Stimulated activated CD8-positive, alpha-beta memory T cell treated with anti-CD3 and anti-CD28 coated beads, Interleukin-4, amount 100 ng/mL, for 1 hour (primary cell): ENCODE measurements at places on chromosomes 5 and 9.

- no peak for DNase-seq
Observed at GRCh38 chr5:60366489-60366888, 333.5 kb downstream of the DEPDC1B start.

GRCh38 chr9:96080364-96080763 is 204.9 kb downstream of the ERCC6L2 start:
- no peak for DNase-seq

GRCh38 chr9:99019510-99020331 is 76.0 kb downstream of the COL15A1 start:
- DNase-seq: no peak

GRCh38 chr9:14349447-14350348 is 35.8 kb upstream of the NFIB start:
- no peak for DNase-seq

- no peak for DNase-seq
Observed at GRCh38 chr5:40521925-40522324, 157.8 kb upstream of the PTGER4 start.

DNA sequence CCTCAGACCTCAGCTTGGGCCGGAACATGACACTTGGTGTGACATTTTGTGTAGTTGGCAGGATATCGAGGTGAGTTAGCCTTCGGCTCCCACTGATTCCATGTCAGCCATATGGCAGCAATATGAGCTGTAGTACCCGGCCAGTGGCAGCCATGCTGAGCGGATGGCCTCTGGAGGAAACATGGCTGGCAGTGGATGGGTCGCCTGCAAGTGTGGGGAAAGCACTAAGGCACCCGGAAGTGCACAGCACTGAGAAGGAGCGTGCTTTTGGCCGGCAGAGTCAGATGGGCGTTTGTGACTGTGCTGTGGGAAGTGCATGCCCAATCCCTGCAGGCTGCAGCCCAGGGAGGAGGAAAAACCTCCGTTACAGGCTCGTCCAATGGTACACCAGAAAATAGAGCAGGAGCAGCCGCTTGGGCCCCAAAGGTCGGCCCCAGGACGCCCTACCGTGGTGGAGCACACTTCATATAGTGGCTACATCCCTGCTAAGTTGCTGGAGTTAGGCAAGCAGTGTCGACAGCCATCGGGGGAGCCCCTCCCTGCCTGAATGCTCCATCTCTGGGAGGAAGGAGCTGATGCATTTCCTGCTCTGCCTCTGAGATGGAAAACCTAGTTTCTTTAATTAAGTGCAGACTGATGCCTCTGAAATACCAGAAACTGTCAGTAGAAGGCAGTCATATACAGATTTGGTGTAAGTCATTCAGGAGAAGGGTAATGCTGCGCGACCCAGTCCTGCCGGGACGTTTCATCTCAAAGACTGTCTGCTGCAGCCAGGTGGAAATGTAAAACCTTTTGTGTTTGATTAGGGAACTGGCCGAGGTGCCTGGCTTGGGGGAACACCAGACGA is 2185.8 kb upstream of the ACO1 start:
- DNase-seq: no peak

GRCh38 chr5:1014346-1014745 is 5.7 kb downstream of the NKD2 start:
- DNase-seq: no peak

GRCh38 chr9:75754080-75754479 is 136.4 kb upstream of the PCSK5 start:
- no peak for DNase-seq

DNA sequence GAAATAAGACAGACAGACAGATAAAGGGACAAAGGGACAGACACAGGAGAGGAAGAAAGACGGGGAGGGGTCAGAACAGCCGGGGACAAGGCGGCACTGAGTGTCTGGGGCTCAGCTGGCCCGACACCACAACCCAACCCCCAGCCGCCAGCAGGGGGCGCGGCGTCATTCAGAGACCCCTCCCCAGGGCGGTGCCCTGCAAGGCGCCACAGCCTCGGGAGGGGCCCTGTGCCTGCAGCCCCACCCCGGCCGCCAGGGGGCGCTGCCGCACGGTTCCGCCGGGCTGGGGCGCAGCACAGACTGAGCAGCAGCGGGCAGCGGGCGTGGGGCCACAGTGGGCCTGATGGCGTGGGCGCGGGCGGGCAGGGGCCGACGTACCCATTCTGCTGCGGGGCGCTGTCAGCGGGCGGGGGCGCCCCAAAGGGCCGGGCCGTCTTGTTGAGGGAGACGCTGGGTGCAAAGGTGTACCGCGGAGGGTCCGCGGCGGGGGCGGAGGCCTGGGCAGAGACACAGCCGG is 5.9 kb downstream of the PDLIM7 start:
- DNase-seq: no peak

- DNase-seq: no peak
Observed at GRCh38 chr9:134678206-134678605, 36.6 kb downstream of the COL5A1 start.

DNA sequence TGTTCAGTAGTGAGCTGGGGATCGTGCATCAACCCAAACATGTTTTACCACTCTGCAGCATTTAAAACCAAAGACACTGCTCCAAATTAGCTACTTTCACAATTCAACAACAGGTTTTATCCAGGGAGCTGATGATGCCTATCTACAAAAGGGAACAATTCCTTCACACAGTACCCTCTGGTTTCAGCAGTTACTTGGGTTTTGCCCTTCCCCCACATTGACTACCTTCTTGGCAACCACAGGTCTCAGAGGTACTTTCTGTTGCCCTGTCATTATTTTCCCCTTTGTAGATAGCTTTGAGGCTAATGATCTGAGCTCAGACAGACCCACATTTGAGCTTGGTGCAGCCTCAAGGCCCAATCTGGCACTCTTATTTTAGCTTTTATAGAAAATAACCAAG is 96.1 kb downstream of the WDR41 start:
- DNase-seq: no peak

DNA sequence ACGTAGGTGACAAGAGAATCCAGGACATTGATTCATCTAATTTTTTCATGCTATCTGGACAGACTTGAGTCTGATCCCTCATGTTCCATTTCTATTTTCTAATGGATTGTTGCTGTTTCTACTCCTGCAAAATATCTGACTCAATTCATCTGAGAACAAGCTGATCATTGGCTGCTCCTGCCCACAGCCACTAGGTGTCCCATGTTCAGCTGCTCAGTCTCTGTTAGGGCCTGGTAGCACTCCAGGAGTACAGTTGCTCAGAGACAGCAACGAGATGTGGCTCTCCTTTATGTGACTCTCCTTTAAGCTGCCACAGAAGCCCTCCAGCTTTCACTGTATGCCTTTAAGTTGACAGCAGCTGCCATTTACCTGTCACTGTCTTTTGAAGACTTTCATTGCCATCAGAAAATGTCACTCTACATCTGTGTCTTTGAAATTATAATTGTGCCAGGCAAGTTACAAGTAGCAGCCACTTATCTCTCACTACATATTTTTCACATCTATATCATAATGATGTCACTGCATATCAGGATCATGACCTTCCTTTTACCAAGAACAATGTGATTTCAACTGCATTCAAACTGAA is 1944.2 kb upstream of the NUDT12 start:
- DNase-seq: no peak

DNA sequence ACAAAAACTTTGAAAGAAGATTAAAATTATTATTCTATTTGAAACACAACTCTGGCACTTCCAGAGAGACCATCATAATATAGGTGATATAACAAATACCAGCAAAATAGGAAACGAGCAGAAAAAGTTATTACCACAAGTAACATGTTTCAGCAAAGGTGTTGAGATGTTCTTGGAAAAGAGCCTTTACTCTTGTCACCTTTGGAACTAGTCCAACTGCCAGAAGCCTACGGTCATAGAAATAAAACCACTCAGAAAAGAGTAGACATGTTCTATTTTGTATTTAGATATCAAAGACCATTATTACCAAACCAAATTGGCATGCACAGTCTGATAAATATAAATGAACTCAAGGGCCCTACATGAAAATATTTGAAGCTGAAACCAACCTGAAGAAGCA is 145.0 kb upstream of the DMAC1 start:
- no peak for DNase-seq

GRCh38 chr5:124998520-124998919 is 252.1 kb upstream of the ZNF608 start:
- no peak for DNase-seq

- DNase-seq: no peak
Observed at GRCh38 chr9:100087218-100087617, 11.6 kb downstream of the ERP44 start.

DNA sequence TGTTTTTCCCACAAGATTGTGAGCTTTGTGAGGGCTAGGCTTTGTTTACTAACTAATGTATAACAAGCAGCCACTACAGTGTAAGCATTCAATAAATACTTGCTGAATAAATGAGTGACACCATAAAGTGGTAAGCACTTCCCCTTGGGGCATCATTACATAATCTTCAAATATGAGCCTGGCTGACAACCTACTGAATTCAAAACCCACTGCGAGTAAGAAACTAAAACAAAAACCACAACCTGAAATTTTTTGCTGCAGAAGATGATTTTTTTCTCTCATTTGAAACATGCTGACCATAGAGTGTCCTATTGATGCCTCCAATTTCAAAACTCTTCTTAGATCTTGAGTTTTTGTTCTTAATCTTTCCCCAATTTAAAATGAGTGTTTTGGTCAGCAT is 331.3 kb upstream of the CCNG1 start:
- no peak for DNase-seq

GRCh38 chr5:83964271-83964670 is 243.6 kb upstream of the HAPLN1 start:
- no peak for DNase-seq

- no peak for DNase-seq
Observed at GRCh38 chr5:78765756-78766411, 117.3 kb upstream of the LHFPL2 start.

GRCh38 chr9:36987409-36987808 is 46.7 kb downstream of the PAX5 start:
- DNase-seq: no peak

GRCh38 chr5:106966686-106967315 is 703.9 kb downstream of the EFNA5 start:
- no peak for DNase-seq
